ENCODE measurements at places on chromosomes 7 and 10. TPM values are rescaled to one million over a fixed set of nuclear protein-coding genes. Genes with fewer than 3 reads are reported as not detected.

Gene SEMA3E
- not detected for total RNA-seq

Gene CYP2C19
- total RNA-seq: 1.0 TPM

Gene CDC14C
- not detected for total RNA-seq

Gene VIPR2
- total RNA-seq: not detected

Gene CHCHD1
- 42.0 TPM for total RNA-seq

Gene TAS2R4
- 1.3 TPM for total RNA-seq

Gene CDNF
- 3.4 TPM for total RNA-seq

Gene IFIT1B
- total RNA-seq: not detected

Gene HOXA9
- total RNA-seq: 14.4 TPM

Gene SLC13A1
- total RNA-seq: not detected

Gene SPDYE2
- total RNA-seq: not detected

Gene NUTM2A
- 0.21 TPM for total RNA-seq

Gene MARVELD1
- 19.6 TPM for total RNA-seq

Gene PON1
- not detected for total RNA-seq

Gene OR6V1
- total RNA-seq: not detected

Gene LIPJ
- total RNA-seq: not detected

Gene MALRD1
- total RNA-seq: 9.8 TPM

Gene ST8SIA6
- 0.16 TPM for total RNA-seq

Gene LMBR1
- total RNA-seq: 77.9 TPM

Gene C10orf53
- total RNA-seq: not detected
